ENCODE measurements at places on chromosomes 6 and 20. TPM values are rescaled to one million over a fixed set of nuclear protein-coding genes. Genes with fewer than 3 reads are reported as not detected.

GRCh38 chr20:44208165-44208564 lies 2.4 kb downstream of the OSER1 start:
- DNase-seq: no peak

DNA sequence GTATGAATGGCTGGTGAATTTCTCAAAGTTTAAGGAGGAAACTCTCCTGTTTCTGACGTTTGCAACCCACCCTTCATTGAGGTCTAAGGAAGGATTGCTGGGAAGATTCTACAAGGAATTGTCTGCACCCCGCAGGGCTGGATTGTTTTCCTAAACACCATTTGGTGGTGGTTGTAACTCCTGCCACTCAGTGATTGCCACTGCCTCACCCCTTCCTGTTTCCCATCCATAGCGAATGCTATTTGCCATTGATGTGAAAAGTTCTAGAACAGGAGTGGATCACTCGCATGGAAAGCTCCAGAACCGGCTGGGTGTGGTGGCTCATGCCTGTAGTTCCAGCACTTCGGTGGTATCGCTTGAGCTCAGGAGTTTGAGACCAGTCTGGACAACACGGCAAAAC lies 8.7 kb upstream of the DSP start:
- no peak for DNase-seq

The MCM8 gene
- 10.0 TPM for total RNA-seq

The CASP8AP2 gene
- 22.0 TPM for total RNA-seq

DNA sequence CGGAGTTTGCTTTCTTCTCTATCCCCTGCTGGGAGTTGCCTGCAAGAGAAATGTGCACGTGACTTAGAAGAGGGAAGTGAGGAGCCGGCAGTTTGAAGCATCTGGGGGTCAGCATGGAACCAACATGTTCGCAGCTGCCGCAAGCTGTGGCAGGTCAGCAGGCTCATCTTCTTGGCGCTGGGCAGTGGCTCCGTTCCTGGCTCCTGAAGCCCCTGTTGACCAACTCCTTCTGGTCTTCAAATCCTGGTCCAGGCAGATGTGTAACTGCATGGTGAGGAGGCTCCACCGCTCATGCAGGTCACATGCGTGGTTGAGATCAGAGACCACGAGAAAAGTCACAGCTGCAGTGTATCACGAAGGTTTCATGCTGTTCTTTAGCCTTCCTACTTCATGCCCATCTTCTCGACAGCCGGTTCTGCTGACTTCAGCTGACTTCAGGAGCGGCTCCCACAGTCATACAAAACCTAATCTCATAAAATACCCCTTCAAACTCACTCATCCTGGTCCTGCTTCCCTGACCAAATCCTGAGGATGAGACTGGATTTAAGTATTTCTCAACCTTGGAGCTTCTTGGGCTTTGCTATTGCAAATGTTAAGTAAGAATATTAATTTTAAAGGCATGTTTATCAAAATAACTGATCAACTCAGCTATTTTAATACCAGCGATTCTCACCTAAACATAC lies 44.9 kb upstream of the BCAS1 start:
- DNase-seq: peak; percentile 43

The GRIK2 gene
- total RNA-seq: 13.1 TPM

The TSPO2 gene
- total RNA-seq: not detected

The ADTRP gene
- not detected for total RNA-seq

- DNase-seq: no peak
Observed at GRCh38 chr6:11711003-11711983, 67.3 kb downstream of the ADTRP start.

- no peak for DNase-seq
Observed at GRCh38 chr6:106870069-106870468, 104.5 kb downstream of the CD24 start.

The DEF6 gene
- 4.9 TPM for total RNA-seq

DNA sequence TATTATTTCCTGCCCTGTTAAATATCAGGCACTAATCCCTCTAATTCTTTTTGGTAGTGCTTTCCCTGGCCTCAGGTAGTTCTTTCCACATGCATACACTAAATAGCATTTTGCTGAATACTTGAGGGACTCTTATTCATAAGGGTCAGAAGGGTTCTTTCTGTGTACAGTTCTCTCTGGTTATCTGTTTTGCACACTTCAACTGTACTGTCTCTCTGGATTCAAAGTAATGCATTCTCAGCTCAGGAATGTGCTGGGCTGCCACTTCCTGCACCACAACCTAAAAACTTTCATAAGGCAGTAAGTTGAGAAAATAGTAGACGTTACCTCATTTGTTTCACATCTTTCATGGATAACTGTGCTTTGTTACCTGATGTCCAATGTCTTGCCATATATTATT lies 32.1 kb downstream of the C6orf141 start:
- DNase-seq: no peak

The CAGE1 gene
- 0.28 TPM for total RNA-seq

DNA sequence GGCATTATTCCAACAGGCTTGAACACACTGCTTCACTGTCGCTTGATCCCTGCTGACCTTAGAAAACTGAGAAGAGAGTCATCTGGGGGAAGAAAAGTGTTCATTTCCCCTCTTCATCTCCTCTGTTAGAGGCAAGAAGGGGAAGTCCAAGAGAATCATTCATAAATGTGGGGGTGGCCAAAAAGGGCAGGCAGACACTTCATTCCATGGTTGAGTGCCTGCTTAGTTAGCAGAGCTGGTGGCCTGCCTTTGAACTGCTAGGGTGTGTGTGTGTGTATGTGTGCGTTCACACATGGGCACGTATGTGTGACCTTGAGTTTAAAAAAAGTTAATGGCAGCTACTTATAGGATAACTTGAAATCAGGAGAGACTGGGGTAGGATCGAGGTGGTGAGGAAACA lies 39.4 kb upstream of the RFPL4B start:
- no peak for DNase-seq

DNA sequence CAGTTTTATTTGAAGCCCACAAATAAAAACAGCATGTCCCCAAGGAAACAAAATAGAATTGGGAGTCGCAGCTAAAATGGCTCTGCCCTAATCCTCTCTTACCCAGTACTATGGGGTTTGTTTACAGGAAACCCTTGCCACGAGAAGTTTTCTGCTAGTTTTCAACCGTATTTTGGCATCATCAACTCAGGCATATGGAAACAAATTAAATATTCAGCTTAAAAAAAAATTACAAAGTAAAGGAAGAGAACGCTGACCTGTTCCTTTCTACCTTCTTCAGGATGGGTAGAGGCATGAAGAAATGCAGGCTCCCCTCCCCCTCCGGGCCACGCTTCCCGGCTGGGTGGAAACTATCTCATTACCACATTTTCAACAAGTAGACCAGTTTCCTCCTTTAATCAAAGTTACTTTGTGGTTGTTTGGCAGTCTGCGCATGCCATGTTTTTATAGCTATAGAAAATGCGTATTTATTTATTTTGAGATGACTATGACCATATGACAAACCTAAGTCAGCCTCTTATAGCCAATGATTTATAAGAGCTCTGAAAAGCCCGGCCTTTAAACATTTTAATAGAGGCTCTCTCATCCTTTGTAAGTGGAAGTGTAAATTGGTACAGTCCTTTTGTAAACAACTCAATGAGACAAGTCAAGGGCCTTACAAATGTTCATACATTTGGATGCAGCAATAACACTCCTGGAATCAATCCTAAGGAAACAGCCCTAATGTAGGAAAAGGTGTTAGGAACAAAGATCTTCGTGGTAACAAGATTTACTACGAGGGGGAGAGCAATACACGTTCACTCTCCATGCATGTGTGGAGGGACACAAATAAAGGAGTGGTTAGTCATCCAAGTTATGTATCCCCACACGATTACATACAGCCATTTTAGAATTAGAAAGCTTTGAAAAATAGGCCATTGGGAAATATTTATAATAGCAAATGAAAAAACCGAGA lies 16.1 kb upstream of the ZNF217 start:
- DNase-seq: no peak

The PRICKLE4 gene
- 17.7 TPM for total RNA-seq

The TMEM63B gene
- 24.9 TPM for total RNA-seq

The MYL9 gene
- 1,447 TPM for total RNA-seq

The TAF8 gene
- 16.0 TPM for total RNA-seq

The MYBL2 gene
- 0.29 TPM for total RNA-seq

DNA sequence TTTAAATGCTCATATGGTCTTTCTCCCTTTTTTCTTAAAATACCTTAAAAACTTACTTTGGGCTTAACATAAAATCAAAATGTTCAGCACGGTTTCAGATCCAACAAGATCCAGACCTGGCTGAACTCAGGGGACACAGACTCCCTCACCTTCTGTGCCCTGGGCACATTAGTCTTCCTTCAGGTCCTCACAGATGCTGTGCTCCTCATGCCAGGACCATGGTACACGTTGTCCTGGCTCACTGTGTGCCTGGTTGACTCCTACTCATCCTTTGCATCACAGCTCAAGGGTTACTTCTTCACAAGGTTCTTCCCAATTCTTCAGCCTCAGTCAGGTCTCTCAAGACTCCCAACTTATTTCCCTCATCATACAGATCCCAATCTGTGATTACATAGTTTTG lies 73.6 kb upstream of the TCF21 start:
- no peak for DNase-seq

DNA sequence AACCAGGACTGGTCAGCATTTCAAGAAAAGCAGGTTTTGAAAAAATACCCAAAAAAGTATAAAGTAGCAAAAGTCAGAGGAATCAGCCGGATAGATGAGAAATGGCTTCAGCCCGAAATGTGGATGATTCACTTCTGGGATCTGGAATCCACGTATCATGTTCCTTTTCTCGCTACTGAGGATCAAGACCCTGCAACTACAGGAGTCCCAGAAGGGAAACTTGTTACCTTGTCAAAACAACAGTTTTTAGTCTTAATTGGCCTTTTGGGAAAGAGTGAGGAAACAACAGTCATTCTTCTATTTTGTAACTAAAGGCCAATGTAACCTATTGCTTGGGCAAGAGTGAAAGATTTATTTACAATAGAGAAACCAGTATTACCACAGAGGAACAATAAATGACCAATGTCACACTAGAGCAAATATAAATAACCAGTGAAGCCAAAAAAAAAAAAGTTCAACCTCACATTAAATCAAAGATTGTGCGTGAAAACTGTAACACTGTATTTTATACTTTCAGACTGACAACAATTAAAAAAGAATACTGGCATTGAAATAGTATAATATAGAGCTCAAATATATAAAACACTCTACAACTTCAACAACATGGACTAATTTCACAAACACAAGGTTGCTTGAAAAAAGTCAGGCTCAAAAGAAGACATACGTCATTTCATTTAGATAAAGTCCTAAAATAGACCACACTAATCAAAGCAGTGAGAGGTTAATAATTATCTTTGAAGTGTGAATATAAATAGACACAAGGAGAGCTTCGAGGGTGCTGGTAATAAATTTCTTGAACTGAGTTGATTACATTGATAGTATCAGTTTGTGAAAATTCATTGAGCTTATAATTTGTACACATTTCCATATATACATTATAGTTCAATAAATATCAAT lies 116.2 kb downstream of the GFRAL start:
- DNase-seq: no peak

DNA sequence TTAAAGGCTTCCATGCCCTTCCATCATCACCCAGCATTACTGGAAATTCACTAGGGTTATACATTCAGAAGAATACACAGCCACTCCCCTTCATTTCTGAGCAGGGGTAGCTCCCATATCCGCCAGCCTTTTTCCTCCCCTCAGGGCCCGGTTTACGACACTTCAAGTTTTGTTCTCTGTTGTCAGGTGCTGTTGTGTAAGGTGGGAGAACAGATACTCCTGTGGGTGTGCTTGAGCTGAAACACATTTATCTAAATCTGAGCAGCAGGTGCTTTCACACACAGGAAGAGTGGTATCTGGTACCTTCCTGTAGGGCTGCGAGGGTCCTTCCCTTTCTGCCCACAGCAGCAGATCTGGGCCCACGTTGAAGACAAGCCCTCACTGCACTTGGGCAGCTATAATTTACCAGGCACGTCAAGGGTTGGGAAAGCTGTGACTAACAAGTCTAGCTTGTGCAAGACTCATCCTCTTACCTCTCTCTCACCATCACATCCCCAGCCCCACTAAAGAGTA lies 215.8 kb upstream of the RREB1 start:
- no peak for DNase-seq

- no peak for DNase-seq
Observed at GRCh38 chr6:9458424-9458823, 956.5 kb downstream of the TFAP2A start.

- DNase-seq: no peak
Observed at GRCh38 chr20:44914924-44915323, 5.1 kb downstream of the PABPC1L start.

GRCh38 chr6:21996425-21997118 lies 300.3 kb downstream of the PRL start:
- no peak for DNase-seq

The BCAS4 gene
- not detected for total RNA-seq

DNA sequence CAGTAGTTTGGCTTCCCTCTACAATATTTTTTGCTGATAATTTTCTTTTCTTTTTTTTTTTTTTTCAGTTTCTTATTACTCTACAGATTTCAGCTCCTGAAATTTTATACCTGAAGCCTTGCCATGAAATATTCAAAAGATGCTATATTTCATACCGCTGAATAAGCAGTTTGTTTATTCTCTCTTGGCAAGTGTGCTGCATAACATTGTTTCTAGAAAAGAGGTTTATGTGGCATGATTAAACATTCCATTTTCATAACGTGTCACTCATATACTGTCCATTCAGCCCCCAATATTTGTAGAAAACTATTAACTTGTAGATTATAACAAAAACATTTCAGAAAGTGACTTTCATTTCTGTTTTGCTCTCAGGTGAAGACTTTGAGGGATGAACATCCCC lies 174.4 kb upstream of the NOX3 start:
- DNase-seq: no peak

GRCh38 chr6:140107216-140107615 lies 732.8 kb upstream of the CITED2 start:
- no peak for DNase-seq

DNA sequence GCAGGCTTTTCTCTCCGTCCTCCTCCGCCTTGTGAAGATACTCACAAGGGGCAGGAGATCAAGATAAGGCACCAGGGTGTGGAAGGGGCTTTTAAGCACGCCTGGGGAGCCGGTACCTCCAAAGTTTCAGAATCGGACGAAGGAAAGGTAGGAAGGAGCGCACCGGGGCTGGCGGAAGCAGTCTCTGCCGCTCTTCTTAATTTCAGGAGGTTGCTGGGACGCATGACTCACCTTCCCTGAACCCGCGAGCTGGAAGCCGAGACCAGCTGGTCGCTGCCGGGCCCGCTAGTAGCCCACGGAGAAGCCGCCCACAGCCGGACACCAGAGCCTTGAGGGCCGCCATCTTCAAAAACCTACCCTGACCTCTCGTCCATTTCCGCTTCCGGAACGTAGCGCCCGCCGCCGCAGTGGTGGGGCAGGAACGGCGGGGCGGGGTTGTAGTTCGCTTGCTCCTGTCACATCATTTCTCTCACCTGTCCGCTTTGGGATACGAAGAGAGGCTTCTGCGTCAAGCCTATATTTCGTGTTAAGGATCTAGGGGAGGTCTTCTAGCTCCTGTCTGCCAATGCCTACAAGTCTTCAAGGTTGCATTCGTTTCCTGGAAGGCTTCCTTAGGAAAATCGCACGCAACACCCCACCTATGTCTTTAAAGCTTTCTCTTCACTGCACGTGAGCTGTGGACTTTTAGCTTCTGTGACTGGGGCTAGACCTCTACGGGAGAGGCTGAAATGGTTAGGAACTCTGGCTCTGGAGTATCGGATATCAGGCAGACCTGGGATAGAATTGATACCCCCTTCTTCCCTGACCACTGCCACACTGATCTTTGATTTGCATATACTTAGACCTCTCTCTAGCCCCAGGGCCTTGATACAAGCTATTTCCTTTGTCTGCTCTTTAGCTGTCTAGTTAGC lies at the start of gene MRPS18A:
MRPS18A (minus strand) TSS at position 355 of the 911 bp plus-strand sequence; CDS start at position 343, 12 bp downstream.
- DNase-seq: peak; percentile 77

GRCh38 chr6:51099201-51099600 lies 280.5 kb downstream of the TFAP2B start:
- no peak for DNase-seq

Measured in uterus (tissue), 4 donors.